ENCODE measurements at places on chromosomes 2 and 18. TPM values are rescaled to one million over a fixed set of nuclear protein-coding genes. Genes with fewer than 3 reads are reported as not detected.

Gene PLCD4
- total RNA-seq = 2.6 TPM

Gene SKOR2
- not detected for total RNA-seq

Gene PLCL1
- not detected for total RNA-seq

Gene MARCO
- total RNA-seq = not detected

Gene LINC00305
- total RNA-seq = not detected

Gene SERPINB12
- total RNA-seq = 0.28 TPM

Gene TOGARAM2
- total RNA-seq = not detected

Gene ARHGEF4
- 78.5 TPM for total RNA-seq

Gene UGT1A5
- 3.2 TPM for total RNA-seq

Gene KRTCAP3
- 44.1 TPM for total RNA-seq

Gene MYO7B
- total RNA-seq = not detected
